ENCODE measurements at places on chromosomes 2 and 18.

- DNase-seq: no peak
Measured at GRCh38 chr2:61090386-61090921, 24.8 kb downstream of the SANBR start.

DNA sequence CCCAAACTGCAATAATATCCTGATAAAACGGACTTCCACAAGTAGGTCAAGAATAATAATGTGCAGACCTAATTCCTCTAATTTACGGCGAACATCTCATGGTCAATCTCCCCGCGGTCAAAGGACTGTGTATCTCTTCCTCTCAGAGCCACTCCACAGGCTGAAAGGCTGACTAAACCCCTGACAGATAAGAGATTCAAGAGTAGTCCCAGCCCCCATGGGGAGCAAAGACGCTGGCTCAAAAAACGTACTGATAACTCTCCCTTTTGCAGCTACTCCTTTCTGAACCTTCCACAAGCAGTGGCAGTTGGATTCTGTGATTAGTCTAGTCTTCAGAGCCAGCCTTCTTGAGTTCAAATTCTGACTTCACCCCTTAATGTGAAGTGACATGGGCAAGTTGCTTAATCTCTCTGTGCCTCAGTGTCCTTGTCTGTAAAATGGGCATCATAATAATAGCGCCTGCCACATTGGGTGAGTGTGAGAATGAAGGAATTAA, 19.7 kb upstream of the IL18R1 start:
- no peak for DNase-seq

DNA sequence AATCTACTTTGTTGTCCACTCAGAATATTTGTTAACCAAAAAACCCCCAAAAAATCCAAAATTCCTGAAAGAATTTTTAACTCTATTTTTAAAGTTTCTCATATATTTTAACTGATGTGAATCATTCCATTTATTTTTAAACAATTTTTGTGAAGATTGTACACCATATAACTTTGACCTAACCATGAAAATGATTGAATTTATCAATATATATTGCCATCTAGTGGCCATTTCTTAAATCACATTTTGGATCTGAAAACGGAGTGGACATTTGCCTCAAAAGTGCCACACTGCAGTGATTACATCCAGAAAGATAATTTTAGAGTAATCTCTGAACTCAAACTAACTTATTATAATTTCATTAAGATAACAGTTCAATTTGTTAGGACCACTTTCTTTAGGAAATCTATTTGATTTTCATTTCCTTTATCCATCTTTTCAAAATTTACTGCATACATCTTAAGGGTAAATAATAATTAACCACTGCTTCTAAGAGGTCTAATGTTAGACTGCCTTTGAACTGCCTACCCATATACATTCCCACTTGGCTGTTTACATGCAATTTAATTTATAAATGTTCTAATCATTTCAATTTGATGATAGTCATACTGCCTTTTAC, 71.1 kb downstream of the DSC3 start:
- DNase-seq: no peak

DNA sequence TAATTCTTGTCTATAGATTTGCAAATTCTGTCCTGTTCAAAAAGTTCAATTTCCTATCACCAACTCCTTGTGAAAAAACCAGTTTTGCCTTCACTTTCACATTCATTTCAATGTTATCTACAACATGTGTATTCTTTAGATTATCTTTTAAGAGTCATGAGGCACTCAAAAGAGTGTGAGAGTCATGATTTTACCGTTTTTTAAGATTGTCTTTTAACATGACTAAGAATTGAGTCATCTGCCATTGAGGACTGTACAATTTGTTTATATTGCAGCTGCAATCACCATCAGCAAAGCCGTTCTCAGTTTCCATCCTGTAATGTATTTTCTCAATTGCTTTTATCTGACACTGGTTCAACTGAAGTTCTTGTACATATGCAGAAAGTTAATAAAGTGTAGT, 275.8 kb downstream of the LNPK start:
- DNase-seq: no peak

DNA sequence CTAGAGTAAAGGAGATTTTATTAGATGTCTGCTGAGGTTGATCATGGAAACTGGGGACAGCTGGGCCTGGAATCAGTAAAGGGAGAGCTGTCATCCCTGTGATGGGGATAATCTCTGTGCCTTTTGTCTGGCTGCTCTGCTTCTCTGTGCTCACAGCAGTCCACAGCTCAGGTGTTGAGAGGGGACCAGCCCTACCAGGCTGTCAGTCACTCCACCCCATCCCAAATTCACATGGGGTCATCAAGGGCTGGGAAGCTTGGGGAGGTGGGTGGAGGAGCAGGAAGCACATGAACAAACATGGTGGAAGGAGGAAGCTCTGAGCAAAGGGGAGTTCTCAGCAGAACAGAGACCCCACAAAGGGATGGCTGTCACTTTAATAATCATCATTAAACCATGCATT, 13.7 kb upstream of the LRRFIP1 start:
- no peak for DNase-seq

- no peak for DNase-seq
Measured at GRCh38 chr2:50295596-50295995, 736.3 kb downstream of the NRXN1 start.

DNA sequence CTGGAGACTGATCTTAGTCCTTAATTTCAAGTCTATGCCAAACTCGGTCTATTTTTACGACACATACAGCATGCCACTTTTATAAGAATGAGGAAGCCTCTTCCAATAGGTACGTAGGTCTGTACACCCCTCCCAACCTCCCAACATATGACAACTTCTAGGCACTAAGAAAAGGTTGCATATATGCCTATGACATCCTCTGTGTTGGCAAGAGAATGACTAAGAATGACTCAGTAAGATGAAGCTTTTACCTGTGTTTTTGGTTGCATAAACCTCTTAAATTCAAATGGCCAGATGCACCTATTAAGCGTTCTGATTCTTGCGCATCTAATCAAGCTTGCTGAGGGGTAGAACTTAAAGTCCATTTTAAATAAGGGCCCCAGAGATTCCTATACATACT, 586.4 kb upstream of the ZEB2 start:
- DNase-seq: no peak

DNA sequence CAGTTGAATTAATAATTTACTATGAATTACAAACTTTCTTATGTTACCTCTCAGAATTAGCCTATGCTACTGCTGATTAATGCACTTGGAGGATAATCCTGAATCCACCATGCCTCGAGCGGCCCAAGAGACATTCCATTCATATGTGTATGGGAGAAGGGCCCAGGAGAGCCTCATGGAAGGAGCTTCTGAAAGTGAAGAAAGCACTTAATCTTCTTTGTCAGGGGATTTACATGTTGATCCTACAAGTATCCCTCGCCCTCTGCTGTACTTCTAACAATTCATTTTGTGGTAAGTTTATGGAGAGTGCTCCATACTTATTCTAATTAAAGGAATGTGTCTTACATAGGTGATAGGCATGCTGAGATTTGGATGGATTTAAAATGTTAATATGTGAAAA, 1189.1 kb upstream of the NXPH2 start:
- no peak for DNase-seq

- DNase-seq: no peak
Measured at GRCh38 chr2:99636144-99637034, 146.6 kb upstream of the REV1 start.

- DNase-seq: no peak
Measured at GRCh38 chr18:11802158-11802557, 49.1 kb upstream of the CHMP1B start.

DNA sequence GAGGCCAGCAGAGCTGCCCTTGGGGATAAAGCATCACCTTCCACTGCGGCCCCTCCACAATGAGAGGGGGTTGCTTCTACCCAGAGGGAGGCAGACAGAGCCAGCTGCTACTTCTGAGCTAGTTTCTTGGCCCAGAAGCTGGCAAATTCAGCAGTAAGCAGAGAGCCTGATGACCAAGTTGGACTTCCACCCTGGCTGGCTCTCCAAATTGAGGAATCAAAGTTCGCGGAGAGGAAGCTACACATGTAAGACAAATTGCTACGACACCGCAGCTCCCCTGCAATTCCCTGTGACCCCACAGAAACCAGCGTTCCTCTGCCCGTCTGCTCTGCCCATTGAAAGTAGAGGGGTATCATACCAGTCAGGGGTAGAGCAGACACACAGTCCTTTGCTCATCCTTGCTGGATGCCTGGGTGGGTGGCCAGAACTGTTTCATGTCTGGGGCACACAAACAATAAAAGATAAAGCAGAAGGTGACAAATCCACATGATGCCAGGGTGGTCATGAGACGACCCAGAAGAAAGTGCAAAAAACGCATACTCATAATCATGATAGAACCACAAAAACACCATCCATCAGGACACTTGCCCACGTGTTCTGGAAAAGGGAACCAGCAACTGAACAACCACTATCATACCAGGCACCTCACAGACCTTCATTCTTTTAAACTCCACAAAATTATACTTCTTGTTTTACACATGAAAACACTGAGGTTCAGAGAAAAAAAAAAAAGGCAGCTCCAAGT, 5.4 kb downstream of the TFCP2L1 start:
- DNase-seq: no peak

DNA sequence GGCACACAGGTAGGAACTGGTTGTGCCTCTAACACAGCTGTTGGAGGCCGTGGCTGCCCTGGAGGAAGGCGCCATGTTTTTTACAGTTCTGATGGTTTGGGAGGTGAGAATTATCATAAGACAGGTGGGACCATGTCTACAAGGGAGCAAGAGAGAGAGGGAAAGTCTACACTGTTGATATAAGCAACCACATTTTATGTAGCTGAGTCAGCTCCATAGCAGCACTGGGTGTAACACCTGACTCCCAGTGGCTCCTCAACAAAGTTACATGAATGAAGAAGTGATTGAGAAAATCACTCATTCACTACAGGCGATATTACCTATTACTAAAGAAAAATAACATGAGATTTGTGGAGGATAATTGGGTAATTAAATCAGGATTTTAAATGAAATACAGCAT, 41.3 kb upstream of the ACAA2 start:
- DNase-seq: no peak

DNA sequence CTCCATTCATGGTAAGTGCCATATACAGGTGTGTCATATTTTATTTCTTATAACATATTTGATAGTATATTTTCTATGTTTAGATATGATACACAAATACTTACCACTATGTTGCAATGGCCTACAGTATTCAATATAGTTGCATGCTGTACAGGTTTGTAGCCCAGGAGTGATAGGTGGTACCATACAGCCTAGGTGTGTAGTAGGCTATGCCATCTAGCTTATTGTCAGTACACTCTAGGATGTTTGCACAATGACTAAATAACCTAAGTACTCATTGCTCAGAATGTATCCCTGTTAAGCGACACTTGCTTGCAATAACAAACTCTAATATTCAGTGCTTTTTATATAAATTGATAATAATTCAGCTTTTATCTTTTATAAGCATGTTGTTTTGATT, 563.1 kb upstream of the LINC00305 start:
- no peak for DNase-seq

- no peak for DNase-seq
Measured at GRCh38 chr2:2719781-2720180, 388.7 kb upstream of the MYT1L start.

- no peak for DNase-seq
Measured at GRCh38 chr2:169849710-169850109, 22.5 kb downstream of the UBR3 start.

GRCh38 chr18:2417861-2418610, 153.3 kb downstream of the METTL4 start:
- DNase-seq: no peak

DNA sequence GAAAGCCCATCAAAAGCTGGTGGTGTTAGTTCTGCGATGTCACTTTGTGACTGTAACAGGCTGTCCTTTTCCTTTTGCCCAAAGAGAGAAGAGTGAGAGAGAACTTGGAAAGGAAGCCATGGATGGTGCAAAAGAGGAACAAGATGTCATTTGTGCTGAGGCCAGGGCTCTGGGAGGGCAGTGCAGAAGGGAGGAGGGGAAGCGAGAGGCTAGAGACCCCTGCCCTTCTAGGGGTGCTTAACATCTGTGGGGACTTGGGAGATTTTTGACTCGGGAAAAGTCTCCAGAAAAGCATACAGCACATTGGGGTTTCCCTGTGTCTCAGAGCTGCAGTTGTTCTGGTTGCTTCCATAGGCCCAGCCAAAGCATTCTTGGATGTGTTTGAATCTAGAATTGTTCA, 49.6 kb downstream of the ZBTB7C start:
- no peak for DNase-seq

- no peak for DNase-seq
Measured at GRCh38 chr2:172709566-172710291, 25.9 kb upstream of the RAPGEF4 start.

- DNase-seq: no peak
Measured at GRCh38 chr2:86821842-86822241, 31.1 kb upstream of the CD8A start.

DNA sequence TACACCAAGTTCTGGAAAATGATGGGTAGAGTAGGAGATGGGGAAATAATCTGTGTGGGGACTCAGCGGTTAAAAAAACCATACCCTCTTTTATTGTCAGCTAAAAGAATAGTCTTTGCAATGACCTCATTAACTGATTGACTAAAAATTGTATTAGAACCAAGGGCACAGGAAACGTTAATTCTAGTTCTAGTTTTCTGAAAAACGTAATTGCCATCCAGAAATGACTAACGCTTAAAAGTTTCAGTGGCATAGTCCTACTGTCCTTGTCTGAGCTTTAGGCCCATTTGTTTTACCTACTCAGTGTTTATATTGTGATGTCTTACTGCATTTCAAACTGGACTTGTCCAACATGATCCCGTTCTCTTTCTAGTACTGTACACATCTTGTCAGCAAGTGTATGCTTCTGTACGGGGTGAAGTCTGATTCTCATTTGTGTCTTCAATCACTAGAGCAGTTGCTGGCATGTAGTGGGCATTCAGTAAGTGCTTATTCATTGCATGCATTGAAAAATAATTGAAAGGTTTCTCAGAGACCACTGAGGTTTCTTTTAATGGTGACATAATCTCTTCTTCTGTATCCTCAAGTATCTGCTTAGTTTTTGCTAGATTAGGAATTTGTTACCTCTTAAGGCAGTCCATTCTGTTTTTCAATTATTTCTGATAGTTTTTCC, 81.5 kb downstream of the ZNF407 start:
- no peak for DNase-seq

DNA sequence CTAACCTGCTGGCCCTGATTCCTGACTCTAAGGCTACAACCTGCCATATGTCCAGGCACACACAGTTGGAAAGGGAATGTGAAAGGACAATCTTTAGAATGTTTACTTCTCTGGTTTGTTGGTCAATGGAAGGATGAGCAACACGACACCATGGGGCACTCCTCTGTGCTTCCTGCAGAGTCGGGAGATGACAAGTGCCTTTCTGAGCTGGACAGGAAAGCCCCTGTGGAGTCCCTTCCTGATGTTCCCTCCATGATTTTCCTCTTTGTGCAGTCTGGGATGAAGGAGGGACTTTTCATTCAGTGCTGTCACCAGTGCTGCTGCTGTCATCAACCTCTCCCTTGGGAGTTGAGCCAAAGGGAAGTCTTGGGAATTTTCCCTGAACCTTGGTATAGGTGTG, 22.6 kb upstream of the SERPINB7 start:
- DNase-seq: no peak

DNA sequence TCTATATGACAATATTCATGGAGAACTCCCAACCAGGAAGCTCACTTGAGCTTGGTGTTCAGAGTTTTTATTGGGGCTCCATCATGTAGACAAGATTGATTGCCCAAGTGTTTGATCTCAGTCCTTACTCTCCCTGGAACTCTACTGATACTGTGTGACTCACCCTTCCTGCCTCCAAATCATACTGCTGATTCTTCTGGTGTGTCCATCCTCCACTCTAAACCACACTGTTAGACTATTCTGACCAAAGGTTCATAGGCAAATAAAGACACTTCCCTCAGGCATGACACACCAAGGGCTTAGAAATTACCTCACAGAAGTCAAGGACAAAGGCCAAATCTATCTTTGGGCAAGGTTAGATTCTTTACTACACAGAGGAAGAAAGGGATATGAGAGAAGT, 107.9 kb upstream of the CDH20 start:
- DNase-seq: no peak

- DNase-seq: no peak
Measured at GRCh38 chr2:30301551-30301950, 70.2 kb downstream of the LBH start.

Data from activated CD8-positive, alpha-beta memory T cell treated with anti-CD3 and anti-CD28 coated beads for 48 hours (primary cell).